ENCODE measurements at places on chromosomes 12 and 14.

DNA sequence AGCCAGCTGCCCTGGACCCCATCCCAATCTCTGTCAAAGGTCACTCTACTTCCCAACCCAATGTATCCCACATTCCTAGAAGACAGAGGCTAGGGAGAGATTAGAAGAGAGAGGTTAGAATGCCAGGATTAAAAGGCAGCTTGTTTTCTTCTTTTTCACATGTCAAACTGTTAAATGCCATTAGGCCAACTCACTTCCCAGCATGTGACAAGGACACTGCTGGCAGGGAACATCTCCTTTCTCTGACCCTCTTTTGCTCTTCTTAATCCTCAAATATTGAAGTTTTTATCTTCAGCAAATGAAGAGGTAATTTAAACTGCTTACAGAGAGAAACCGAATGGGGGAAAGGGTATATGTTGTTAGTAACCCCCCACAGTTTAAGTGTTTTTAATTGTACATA is 89.1 kb downstream of the BBS10 start:
- no peak for DNase-seq

DNA sequence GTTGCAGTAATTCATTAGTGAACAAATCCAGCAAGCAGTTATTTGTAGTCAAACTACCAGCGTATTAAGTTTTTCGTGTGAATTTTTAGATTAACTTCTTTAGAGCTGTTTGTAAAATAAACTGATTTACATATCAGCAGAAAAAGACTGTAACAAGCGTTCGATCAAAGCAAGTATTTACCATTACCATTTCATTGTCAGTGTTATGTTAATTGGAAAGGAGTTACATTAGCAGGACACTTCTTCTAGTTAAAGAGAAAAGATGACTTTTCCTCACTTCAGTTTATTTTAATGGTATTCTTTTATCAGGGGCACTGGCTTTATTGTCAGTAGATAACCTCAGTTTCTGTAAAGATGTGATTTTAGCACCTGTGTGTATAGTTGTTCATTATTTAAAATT is 151.1 kb upstream of the AEBP2 start:
- DNase-seq = no peak

DNA sequence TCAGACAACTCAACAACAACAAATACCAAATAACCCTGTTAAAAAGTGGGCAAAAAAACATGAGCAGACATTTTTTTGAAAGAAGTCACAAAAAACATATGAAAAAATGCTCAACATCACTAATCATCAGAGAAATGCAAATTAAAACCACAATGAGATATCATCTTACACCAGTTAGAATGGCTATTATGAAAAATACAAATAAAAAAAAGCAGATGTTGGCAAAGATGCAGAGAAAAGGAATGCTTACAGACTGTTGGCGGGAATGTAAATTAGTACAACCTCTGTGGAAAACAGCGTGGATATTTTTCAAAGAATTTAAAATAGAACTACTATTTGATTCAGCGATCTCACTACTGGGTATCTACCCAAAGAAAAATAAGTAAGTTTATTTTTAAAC is 114.0 kb downstream of the SLC38A4 start:
- no peak for DNase-seq

- DNase-seq = no peak
Observed at GRCh38 chr14:81784084-81784483, 250.4 kb upstream of the SEL1L start.

DNA sequence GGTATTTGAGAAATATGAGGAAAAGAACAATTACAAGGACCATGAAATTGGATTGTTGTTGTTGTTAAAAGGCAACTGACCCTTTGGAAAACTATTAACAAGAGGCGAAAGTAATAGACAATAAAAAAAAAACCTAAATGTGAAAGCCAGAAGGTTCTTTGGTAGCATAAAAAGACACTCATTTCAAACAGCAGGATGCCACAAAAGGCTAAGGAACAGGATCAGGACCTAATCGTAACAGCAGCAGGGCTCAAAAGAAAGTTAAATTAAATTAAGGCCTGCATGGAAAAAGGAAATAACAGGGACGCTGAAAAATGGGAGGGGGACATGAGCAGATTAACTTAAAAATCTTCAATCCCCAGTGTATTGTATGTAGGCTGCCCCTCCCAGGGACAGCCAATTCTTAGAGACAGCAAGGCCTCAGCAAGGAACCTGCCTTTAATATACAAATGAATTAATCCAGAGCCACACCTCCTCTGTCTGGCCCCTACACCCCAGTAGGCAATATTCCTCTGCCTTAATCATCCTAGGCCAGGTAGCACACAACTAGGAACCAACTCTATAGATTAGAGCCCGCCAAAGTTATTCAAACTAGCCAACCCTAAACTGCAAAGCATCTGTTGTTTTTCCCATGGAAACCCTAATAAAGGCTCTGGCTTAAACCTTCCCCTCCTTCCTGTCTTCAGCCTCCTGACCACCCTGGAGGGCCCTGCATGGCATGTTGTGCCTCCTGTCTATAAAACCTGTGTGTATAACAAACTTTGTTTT is 28.4 kb upstream of the AP4S1 start:
- no peak for DNase-seq

GRCh38 chr14:69615496-69616407 is 4.4 kb downstream of the SUSD6 start:
- DNase-seq = no peak

DNA sequence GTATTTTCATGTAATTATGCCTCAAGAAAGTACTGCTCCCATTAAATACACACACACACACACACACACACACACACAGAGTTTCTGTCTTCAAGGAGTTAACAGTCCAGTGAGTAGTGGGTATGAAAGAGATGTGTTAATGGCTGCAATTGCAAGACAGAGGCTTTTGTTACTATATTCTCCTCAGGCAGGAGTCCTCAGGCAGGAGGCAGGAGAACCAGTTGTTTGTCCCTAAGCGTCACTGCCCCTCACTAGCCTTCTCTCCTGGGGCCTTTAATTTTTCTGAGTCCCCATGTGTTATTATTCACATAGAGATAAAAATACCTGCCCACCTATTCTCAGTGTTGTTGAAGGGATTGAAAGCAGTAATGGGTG is 31.2 kb downstream of the DAD1 start:
- DNase-seq = no peak

GRCh38 chr12:98909746-98910145 is 264.7 kb downstream of the APAF1 start:
- DNase-seq = no peak

DNA sequence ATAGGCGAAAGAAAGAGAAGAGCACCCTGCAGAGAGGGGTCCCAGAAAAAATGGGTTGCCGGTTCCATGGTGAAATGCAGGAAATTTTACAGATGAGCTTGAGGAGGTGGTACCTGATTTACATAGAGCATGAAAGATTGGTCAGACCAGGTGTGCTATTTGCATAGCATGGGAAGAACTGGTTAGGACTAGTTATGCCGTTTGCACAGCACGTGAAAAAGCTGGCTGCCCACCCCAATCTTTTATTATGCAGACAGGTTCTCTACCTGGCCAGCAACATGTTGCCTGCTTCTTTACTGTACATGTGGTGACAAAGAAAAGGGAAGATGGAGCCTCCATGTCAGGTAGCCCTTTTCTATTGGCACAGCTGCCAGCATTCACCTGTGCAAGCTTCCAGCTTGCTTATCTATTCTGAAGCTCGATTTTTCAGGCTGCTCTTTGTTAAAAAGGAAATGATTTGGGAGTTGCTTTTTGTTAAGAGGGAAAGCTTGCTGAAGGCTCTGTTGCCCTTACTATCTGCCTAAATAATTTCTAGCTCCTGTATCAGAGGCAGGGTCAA is 62.9 kb upstream of the ELK3 start:
- no peak for DNase-seq

DNA sequence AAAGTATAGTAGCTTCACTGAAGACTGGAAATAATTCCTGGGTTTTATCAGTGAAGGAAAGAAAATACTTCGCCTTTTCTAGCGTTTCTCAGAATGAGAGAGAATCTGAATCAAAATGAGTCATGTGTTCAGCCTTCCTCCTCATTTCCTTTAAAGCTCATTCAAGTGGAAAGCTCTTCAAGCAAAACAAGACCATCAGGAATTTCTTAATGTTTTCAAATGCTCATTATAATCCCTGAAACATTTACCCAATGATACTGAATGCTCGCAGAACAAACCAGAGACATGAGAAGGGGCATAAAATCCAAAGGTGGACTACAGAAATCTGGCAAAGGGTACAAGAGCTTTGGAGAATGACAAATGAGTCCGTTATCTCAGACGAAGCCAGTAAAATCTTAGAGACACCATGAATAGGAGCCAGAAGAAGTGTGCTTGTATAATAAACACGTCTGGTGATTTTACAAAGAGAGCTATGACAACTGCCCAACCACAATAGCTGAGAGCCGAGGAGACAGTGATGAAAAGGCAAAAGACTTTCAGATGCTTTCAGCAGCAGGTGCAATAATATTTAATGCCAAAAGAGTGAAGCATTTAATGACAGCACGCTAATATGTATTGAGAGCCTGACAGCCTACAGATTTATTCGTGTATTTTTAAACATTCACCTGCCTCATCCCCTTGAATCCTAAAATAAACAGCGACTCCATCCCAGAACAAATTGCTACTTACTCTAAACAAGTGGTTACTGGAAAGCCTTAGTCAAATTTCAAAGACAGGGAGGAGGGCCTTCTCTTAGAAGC is 19.0 kb downstream of the SPRING1 start:
- DNase-seq = no peak

DNA sequence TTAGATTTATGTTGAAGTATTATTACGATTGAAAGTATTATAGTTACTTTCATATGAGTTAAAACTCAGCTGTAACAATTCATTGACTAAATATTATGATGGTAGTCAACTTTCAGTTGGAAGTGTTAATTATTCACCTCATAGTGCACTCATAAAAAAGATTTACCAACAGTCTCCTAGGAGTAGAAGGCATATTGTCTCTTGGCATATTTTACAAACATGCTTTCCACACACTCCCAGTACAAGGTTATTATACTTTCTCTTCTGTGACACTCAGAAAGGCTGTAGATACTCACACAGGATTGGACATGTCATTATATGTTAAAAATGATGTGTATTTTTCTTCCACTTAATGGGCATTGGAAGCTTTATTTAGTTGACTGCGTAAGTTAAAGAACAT is 147.1 kb downstream of the NPAS3 start:
- no peak for DNase-seq

GRCh38 chr12:111298582-111299436 is 70.1 kb downstream of the PHETA1 start:
- no peak for DNase-seq

DNA sequence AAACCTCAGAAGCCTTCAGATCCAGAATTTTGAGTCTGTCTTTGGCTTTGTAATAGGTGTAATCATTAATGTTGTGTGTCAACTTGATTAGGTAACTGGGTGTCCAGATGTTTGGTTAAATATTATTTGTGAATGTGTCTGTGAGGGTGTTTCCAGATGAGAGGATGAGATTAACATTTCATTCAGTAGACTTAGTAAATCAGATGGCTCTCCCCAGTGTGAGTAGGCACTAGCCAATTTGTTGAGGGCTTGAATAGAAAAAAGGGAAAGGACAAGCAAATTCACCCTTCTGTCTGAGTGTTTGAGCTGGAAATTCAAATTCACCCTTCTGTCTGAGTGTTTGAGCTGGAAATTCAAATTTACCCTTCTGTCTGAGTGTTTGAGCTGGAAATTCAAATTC is 932.2 kb downstream of the SLC6A15 start:
- no peak for DNase-seq

- DNase-seq = no peak
Observed at GRCh38 chr12:41897593-41897992, 247.1 kb downstream of the GXYLT1 start.

GRCh38 chr12:64470495-64470894 is 18.6 kb downstream of the TBK1 start:
- DNase-seq = no peak

DNA sequence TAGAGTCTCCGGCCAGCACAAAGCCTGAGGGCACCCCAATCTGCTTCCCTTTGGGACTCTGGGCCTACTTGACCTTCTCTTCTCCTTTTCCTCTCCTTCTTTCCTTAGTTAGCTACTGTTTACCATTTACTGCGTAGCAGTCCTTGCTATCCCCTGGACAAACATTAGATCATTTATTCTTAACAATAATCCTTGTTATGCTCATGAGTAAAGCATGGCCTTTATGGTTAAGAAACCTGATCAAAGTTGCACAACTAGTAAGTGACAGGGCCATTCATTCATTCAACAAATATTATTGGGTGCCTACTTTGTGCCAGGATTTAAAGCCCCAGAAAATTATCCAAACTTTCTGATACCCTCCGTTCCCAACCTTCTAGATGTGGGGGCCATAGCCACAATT is 3.2 kb upstream of the HDAC7 start:
- DNase-seq = no peak

DNA sequence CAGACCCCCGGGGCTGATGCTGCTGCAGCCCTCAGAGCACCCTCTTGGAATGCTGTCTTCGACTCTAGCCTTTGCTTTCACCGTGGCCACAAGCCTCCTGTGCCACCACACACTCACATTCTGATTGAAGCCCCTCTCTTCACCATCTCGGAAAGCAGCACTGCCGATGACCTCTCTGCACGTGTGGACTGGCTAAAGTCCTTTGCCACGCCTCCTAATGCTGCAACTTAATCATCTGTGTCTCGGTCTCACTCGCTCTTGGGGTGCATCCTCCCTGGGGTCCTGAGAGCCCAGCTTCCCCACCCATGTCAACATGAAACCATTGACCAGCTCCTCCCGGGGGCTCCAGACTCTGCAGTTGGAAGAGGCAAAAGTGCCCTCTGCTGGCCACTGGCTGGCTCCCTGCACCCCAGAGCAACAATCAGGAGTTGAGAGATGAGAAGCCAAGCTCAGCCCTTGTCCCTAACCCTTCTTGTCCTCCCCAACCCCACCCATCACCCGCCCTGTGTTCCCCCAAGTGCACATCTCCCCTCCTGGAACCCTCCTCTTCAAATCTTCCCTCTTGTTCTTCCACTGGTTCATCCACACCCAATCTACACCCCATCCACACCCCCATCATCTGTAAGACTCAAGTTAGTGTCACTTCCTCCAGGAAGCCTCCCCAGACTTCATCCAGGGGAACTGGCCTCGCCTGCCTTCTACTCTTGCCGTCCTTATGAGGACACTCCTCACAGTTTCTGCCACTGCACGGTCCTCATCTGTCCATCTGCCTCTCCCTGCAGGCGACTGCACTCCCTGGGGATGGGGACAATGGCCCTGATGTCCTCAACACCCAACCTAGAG is 23.6 kb upstream of the FAM181A start:
- no peak for DNase-seq

GRCh38 chr12:43571885-43572284 is 19.9 kb upstream of the ADAMTS20 start:
- no peak for DNase-seq

Measured in esophagus squamous epithelium (tissue), 5 donors.